ENCODE measurements at places on chromosomes 7 and 10. TPM values are rescaled to one million over a fixed set of nuclear protein-coding genes. Genes with fewer than 3 reads are reported as not detected.

DNA sequence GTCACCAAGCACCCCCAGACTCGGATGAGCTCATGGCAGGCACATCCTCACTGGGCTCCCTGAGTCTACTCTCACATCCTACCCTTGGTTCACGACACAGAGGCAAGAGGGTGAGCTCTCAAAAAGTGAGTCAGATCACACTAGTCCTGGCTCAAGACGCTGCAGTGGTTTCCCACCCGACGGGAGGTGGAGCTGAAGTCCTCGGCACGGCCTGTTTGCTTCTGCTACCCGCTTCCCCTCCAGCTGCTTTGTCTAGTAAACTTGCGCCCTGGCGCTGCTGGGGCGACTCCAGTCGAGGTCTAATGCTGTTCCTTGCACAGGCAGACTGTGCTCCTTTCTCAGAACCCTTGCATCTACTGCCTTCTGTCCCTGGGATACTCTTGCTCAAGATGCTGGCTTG, 13.5 kb upstream of the SFMBT2 start:
- no peak for DNase-seq

GRCh38 chr10:113283189-113283588, 269.7 kb upstream of the HABP2 start:
- no peak for DNase-seq

DNA sequence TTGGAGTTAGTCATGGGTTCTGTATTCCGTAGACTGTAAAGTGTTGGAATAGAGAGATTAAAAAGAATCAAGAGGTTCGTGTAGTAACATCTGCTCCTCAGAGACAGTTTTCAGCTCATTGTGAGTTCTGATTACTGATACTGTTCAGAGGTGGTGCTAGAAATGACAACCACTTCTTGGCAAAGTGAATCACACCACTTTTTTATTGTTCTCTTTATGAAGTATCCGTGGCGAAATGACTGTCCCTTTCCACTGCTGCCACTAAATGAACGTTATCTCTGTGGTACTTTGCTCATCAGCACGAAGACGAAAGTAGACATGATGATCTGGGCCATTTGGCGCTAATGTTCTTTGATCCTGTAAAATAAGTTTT, 860 bp downstream of the RPP30 start:
- DNase-seq = no peak

GRCh38 chr10:106914016-106914415, 250.5 kb downstream of the SORCS1 start:
- DNase-seq = no peak

- no peak for DNase-seq
Observed at GRCh38 chr10:5774987-5775620, 38.1 kb downstream of the GDI2 start.

- DNase-seq = no peak
Observed at GRCh38 chr10:98408799-98409198, 6.2 kb downstream of the PYROXD2 start.

- DNase-seq = no peak
Observed at GRCh38 chr7:41809940-41810576, 107.2 kb upstream of the INHBA start.

DNA sequence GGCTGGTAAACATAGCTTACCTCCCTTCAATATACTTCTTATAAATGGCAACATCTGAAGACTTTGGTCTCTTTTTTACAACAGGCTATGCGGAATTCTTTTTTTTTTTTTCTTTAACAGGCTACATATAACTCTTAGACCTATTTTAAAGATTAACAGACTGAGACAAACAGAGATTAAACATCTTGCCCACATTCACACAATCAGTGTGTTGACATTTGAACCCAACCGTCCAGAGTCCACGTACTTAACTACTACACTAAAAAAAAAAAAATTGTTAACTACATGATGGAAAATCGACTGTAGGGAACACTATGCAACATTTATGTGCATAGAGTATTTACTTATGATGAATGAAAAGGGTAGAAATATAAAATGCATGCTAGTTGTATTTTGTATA, 298.5 kb downstream of the ELMO1 start:
- DNase-seq = no peak

DNA sequence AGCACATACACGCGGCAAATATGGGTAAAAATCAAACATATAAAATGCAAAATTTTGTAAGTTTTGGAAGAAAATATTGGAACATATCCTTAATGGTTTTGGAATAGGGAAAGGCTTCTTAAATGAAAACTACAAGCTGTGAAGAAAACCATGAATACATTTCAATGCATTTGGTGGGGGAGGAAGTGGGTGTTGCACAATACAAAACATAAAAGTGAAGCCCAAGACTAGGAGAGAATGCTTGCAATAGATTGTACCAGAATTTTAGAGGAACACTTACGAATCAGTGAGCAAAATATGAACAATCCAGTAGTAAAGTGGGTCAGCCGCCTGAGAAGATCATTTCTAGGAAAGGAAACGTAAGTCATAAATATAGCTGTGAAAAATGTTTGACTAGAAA, 322.6 kb upstream of the MKI67 start:
- DNase-seq = no peak

- DNase-seq = no peak
Observed at GRCh38 chr10:101941871-101942270, 98.3 kb upstream of the KCNIP2 start.

DNA sequence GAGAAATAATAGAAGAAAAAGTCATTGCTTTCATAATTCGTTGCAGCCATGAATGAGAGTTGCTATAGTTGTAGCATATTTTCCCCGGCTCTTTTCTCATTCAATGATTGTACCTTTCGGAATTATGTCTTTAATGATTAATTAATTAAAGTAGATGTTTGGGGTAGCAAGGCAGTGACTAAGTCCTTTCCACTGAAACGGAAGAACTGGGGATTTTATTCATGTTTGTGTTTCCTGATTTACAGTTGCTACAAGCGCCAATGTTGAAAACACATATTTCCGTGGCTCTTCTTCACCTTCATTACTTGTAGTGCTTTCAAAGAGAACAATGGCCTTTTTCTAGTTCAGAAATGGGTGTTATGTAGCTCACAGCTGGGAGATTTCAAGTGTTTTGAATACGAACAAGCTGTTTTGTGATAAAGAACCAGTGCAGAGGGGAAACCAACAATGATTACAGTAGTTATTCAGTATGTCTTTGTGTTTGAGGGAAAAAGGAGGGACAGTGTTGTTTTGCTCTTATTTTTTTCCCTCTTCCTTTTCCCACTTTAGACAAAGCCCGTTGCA, 153.5 kb downstream of the NSUN6 start:
- no peak for DNase-seq

The SPDYE8 gene
- not detected for polyA plus RNA-seq

The TAS2R4 gene
- polyA plus RNA-seq = 0.59 TPM

The RBP4 gene
- polyA plus RNA-seq = 30.0 TPM

The PNLIPRP2 gene
- 0.20 TPM for polyA plus RNA-seq

Measured in heart right ventricle (tissue), 16 donors.